ENCODE measurements at places on chromosomes 1 and 21.

DNA sequence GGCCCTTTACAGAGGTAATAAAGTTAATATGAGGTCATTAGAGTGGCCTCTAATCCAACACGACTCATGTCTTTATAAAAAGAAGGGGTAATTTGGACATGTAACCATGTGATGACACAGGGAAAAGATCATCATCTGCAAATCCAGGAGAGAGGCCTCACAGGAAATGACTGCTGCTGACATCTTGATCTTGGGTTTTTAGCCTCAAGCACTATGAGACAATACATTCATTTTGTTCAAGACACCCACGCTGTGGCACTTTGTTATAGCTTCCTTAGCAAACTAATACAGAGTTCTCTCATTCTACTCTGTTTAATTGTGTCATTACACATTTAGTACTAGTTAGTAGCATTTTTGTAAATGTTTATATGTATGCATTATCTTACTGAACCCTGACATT, 64.0 kb upstream of the RUNX1 start:
- no peaks in the 10 kb centered on the region for H3K27me3 ChIP-seq
- DNase-seq, result no peak
- H3K4me3 ChIP-seq, result no peak overlapping the region
- no peak overlapping the region for H3K27ac ChIP-seq
- H3K4me1 ChIP-seq, result no peaks in the 10 kb centered on the region

DNA sequence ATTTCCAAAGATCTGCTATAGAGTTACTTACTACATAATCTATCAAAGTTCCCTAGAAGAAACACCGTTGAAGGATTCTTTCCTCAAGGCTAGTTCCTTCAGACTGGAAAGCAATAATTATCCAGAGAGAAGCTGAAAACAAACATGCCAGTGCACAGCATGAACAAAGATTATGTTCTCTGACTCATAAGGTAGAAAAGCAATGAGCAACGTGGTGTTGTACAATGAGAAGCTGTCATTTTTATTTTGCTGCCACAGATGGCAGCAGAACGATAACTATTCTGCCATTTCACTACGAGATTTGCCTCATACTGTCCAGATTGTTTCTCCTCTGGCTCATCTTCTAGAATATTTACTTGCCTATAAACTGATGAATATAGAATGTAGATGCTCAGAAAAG, 10.7 kb downstream of the EXTL2 start:
- no peak for DNase-seq
- H3K4me1 ChIP-seq, result no peaks in the 10 kb centered on the region
- no peak overlapping the region for H3K27ac ChIP-seq
- no peaks in the 10 kb centered on the region for H3K27me3 ChIP-seq

GRCh38 chr1:53737648-53738204, 1.2 kb downstream of the GLIS1 start:
- no peak overlapping the region for H3K27ac ChIP-seq
- H3K36me3 ChIP-seq, result no peaks in the 10 kb centered on the region
- H3K4me1 ChIP-seq, result peaks cover 10% of the 10 kb centered on the region
- peak overlapping the region; percentile 52 for H3K4me3 ChIP-seq

DNA sequence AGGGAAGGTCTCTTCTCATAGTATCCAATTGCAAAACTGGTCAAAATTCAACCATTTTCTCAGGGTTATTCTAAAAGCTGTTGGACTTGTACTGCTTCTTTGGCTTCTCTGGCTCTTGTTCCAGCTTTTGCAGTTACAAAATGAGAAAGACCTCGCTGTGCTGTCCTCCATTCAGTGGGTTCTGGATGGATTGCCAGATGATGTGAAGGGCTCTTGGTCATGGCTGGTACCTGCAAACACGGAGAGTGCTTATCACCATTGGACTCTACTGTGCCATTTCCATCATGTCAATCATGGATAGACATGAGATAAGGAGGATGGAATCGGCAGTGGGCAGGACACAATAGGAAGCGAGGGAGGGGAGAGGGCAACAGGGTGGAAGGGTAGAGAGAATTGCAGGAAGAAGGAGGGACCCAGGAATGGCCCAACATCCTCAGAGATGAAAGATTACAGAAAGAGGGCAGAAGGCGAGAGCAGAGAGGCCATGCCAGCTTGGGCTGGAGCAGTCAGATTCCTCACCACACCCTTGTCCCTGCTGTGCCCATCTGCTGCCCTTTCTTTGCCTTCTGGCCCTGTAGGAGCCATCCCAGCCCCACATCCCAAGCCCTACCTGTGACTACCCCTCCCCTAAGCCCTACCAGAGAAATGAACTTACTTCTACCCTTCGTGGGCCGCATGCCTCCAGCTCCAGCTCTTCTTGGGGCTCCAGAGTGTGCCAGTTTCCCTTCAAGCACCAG, 70.3 kb downstream of the HIVEP3 start:
- no peak overlapping the region for H3K27ac ChIP-seq
- H3K4me1 ChIP-seq, result no peaks in the 10 kb centered on the region
- no peak for DNase-seq
- H3K27me3 ChIP-seq, result no peaks in the 10 kb centered on the region
- H3K4me3 ChIP-seq, result no peak overlapping the region

GRCh38 chr1:53057127-53057526, 4.9 kb upstream of the PODN start:
- H3K27me3 ChIP-seq, result no peaks in the 10 kb centered on the region
- no peaks in the 10 kb centered on the region for H3K4me1 ChIP-seq
- no peak overlapping the region for H3K4me3 ChIP-seq
- no peaks in the 10 kb centered on the region for H3K36me3 ChIP-seq

- H3K4me3 ChIP-seq, result no peak overlapping the region
- no peaks in the 10 kb centered on the region for H3K27me3 ChIP-seq
- no peak for DNase-seq
Observed at GRCh38 chr1:157380523-157380922, 171.8 kb downstream of the FCRL5 start.

GRCh38 chr1:239550178-239550577, 163.8 kb downstream of the CHRM3 start:
- no peak overlapping the region for H3K4me3 ChIP-seq
- H3K27me3 ChIP-seq, result no peaks in the 10 kb centered on the region
- no peak for DNase-seq
- no peak overlapping the region for H3K27ac ChIP-seq
- no peaks in the 10 kb centered on the region for H3K36me3 ChIP-seq

GRCh38 chr1:160520582-160520981, 2.5 kb downstream of the SLAMF6 start:
- no peaks in the 10 kb centered on the region for H3K27me3 ChIP-seq
- H3K27ac ChIP-seq, result no peak overlapping the region
- H3K36me3 ChIP-seq, result no peaks in the 10 kb centered on the region
- no peaks in the 10 kb centered on the region for H3K4me1 ChIP-seq

GRCh38 chr1:227898502-227899140, 49.1 kb downstream of the WNT9A start:
- no peaks in the 10 kb centered on the region for H3K36me3 ChIP-seq
- no peaks in the 10 kb centered on the region for H3K4me1 ChIP-seq
- no peak overlapping the region for H3K27ac ChIP-seq

DNA sequence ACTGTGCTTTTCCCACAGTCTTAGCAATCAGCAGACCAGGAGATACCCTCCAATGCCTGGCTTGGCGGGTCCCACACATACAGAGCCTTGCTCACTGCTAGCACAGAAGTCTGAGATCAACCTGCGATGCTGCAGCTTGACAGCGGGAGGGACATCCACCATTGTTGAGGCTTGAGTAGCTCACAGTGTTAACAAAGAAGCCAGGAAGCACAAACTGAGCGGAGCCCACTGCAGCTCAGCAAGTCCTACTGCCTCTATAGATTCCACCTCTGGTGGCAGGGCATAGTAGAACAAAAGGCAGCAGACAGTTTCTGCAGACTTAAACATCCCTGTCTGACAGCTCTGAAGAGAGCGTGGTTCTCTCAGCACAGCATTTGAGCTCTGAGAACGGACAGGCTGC, 33.4 kb downstream of the MNDA start:
- DNase-seq, result no peak
- H3K36me3 ChIP-seq, result no peaks in the 10 kb centered on the region
- H3K4me3 ChIP-seq, result no peak overlapping the region
- H3K27ac ChIP-seq, result no peak overlapping the region

- DNase-seq, result no peak
- no peak overlapping the region for H3K4me3 ChIP-seq
- H3K36me3 ChIP-seq, result no peaks in the 10 kb centered on the region
- H3K4me1 ChIP-seq, result no peaks in the 10 kb centered on the region
- no peak overlapping the region for H3K27ac ChIP-seq
Observed at GRCh38 chr1:6688757-6689156, 12.9 kb downstream of the DNAJC11 start.

- no peak overlapping the region for H3K27ac ChIP-seq
- no peaks in the 10 kb centered on the region for H3K36me3 ChIP-seq
- H3K4me3 ChIP-seq, result no peak overlapping the region
- DNase-seq, result no peak
Observed at GRCh38 chr1:36411674-36412648, 14.3 kb upstream of the LSM10 start.

- H3K36me3 ChIP-seq, result no peaks in the 10 kb centered on the region
- H3K4me1 ChIP-seq, result no peaks in the 10 kb centered on the region
- no peak overlapping the region for H3K4me3 ChIP-seq
- H3K27ac ChIP-seq, result no peak overlapping the region
- no peak for DNase-seq
Observed at GRCh38 chr1:11571906-11572616, 82.2 kb downstream of the FBXO2 start.

DNA sequence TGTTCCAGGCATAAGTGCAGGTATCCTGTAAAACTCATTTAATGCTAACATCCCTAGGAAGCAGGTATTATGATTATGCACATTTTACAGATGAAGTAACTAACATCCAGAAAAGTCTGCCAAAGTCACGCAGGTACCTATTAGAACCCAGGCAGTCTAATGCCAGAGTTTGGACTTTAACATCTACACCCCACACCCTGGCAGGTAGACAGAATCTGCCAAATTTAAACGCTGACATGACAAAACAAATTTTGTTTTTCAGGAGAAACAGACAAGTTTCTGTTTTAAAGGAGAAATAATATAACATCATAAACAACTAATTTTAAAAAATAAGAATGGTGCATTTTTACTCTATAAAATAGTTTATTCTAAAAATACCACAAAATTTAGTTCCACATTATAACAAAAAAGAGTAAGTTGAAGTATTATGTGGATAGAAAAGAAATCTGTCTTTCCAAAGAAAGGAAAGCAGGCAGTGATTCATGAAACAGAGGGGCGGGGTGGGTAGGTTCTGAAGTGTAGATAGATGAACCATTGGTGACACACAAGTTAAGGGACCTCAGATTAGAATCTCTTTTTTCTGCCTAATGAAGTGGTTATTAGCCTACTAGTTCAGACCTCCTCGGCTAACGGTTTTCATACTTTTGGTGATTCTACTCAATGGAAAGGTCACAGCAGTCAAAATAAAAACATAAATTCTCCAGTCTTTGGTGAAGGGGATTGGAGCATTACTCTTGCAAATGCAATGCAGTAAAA, 1.7 kb downstream of the ASPM start:
- DNase-seq, result no peak
- no peaks in the 10 kb centered on the region for H3K27me3 ChIP-seq
- no peaks in the 10 kb centered on the region for H3K4me1 ChIP-seq

DNA sequence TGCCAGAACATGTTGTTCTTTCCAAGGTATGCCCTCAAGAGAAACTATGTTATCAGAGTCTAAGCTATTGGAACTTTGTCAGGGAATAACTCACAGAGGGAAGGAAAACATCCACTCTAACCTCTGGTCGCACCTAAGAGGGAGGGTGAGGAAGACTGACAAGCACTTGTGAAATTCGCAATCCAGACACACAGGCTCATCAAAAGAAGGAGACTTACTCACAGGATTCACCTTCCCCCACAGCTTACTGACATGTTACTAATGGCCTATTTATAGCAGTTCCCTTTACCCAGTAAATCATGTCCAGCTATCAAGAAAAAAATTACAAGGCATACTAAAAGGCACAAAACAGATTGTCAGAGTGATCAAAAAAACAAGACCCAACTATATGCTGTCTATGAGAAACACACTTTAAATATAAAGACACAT, 36.9 kb downstream of the WDR64 start:
- DNase-seq, result no peak
- no peak overlapping the region for H3K4me3 ChIP-seq

GRCh38 chr1:29801003-29801402, 564.7 kb downstream of the PTPRU start:
- H3K27ac ChIP-seq, result no peak overlapping the region
- no peaks in the 10 kb centered on the region for H3K36me3 ChIP-seq
- H3K27me3 ChIP-seq, result no peaks in the 10 kb centered on the region
- no peaks in the 10 kb centered on the region for H3K4me1 ChIP-seq
- H3K4me3 ChIP-seq, result no peak overlapping the region
- DNase-seq, result no peak

GRCh38 chr1:108179018-108179417, 21.1 kb downstream of the SLC25A24 start:
- no peak overlapping the region for H3K27ac ChIP-seq
- H3K36me3 ChIP-seq, result peaks cover 70% of the 10 kb centered on the region
- no peaks in the 10 kb centered on the region for H3K27me3 ChIP-seq
- H3K4me1 ChIP-seq, result no peaks in the 10 kb centered on the region

DNA sequence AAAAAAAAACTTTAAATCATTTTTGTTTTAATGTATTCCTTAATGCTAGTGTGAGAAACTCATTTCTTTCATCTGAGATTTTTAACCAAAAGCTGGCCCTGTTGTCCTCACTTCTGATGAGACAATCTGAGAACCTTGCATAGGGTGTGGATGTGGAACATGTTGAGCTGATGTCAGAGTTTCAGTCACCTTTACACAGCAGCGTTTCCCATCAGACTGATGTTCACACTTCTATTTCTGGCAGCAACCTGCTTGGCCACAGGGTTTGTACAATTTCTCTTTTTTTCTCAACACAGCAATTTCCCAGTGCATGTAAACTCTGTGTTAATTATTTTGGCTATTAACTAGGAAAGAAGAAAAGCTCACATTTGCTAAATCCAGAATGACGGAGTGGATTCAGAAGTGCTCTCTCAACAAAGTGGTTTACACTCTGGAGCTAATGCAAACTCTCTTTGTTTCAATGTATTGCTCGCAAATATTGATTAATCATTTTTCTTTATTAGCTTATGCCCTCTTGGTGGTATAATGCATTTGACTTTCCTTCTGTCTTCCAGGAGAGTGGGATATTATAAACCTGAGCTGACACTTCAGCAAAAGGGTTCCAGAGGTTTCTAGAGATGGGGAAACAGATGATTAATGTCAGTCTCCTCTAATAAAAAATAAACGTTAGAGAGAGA, 70.5 kb upstream of the HSPA13 start:
- no peaks in the 10 kb centered on the region for H3K27me3 ChIP-seq
- DNase-seq, result no peak
- H3K4me3 ChIP-seq, result no peak overlapping the region
- no peak overlapping the region for H3K27ac ChIP-seq

- H3K36me3 ChIP-seq, result peaks cover 51% of the 10 kb centered on the region
- no peak overlapping the region for H3K27ac ChIP-seq
- H3K27me3 ChIP-seq, result no peaks in the 10 kb centered on the region
- DNase-seq, result no peak
- no peak overlapping the region for H3K4me3 ChIP-seq
- H3K4me1 ChIP-seq, result no peaks in the 10 kb centered on the region
Observed at GRCh38 chr1:186164773-186165172, 210.3 kb downstream of the TPR start.
